ENCODE measurements at places on chromosomes 12 and 14.

DNA sequence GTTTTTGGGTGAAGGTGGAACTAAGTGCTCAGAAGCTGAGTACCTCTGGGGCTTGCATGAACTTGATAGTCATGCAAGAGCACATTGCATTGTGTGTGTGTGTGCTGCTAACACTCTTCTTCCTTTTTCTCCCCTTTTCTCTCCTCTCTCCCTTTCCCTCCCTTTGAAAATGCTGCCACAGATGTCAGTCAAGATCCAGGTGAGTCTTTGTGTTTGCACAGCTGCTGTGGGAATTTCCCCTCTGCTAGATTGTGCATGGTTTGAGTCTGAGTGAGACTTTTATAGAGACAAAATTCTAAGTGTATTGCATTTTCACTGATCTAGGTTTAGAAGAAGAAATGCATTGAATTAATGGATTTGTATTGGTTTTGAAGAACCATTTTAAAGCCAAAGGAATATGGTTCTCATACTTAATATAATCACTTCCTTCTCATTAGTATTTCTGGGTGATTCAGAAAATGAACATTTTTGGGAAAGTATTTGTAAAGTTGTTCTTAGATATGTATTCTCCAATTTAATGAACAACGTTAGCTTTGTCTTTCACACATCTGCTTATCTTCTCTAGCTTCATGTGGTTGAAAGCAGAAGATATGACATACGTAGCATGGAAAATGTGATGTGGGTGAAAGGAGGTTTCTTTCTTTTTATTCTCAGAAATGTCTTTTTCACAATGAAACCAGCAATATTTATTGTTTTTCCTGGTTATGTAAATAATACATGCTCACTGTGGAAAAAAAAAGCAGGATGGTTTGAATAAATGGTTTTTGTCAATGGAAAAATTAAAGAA is 108.5 kb downstream of the NRXN3 start:
- DNase-seq: no peak

DNA sequence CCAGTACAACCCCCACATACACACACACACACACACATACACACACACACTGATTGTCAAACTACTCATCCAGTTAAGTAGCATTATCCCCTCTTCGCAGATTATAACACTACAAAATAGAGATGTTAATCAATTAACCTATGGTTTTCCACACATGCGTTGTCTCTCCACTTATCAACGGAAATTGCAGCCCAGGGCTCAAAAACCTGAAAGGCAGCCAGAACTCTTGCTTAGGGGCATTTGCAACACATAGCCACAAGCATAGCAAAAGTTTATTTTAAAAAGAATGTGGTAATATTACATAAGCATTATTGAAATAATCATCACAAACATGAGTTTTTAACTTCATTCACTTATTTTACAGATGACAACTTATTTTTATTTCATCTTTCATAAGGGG is 265.8 kb downstream of the SLC16A7 start:
- no peak for DNase-seq

- DNase-seq: no peak
Measured at GRCh38 chr12:116808113-116809105, 70.3 kb downstream of the RNFT2 start.

GRCh38 chr14:77868552-77869285 is 68.8 kb downstream of the ADCK1 start:
- DNase-seq: no peak

GRCh38 chr12:11929714-11930113 is 141.0 kb upstream of the BCL2L14 start:
- no peak for DNase-seq

DNA sequence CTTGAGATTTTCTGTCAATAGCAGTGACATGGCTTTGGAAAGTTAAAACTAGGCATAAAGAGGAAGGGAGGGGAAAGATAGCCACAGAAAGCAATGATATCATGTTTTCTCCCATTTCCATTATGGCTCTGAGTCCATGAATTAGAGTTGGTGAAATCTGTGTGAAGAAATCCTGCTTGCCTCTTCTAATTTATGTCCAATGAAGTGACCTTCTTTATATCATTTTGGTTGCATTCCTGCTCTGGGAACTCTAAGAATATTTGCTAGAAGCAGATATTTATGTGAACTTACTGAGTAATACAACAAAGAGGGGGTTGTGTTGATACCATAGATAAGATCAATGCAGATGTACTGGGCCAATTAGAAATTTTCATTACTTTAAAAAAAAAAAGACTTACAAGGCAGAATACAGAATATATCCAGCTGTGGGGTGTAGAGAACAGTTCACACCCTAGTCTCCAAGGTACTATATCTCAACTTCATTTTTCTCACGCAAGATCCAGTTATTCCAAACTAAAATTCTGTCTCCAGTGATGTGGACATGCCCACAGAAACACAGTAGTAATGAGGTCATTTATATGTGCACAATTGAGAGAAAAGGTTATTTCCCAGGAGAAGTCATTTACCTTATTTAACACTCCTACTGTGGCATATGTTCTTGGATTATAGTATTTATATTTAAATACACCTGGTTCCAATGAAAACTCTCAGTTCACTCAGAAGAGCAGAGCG is 51.5 kb upstream of the KCNJ8 start:
- no peak for DNase-seq

- DNase-seq: no peak
Measured at GRCh38 chr12:62530596-62530995, 64.0 kb downstream of the MON2 start.

- DNase-seq: no peak
Measured at GRCh38 chr12:51626629-51627028, 35.6 kb downstream of the SCN8A start.

DNA sequence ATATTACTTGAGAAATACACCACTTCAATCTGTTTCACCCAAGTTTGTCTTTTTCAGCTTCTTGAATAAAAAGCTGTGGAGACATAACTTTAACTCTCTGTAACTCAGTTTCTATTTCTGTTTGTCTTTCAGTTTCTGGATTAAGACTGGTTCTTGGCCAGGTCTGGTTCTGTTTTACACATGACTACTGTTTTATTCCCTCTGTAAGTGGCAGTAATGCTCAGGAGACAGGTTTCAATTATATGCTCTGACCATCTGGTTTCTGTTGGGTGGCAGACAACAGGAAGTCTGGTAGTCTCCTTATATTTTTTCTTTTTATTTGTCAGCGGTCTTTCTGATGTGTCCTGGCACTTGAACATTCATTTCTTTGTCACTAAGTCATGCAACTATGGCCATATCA is 102.9 kb downstream of the RPS29 start:
- DNase-seq: no peak

- DNase-seq: no peak
Measured at GRCh38 chr14:70186900-70187451, 1.8 kb downstream of the SLC8A3 start.

DNA sequence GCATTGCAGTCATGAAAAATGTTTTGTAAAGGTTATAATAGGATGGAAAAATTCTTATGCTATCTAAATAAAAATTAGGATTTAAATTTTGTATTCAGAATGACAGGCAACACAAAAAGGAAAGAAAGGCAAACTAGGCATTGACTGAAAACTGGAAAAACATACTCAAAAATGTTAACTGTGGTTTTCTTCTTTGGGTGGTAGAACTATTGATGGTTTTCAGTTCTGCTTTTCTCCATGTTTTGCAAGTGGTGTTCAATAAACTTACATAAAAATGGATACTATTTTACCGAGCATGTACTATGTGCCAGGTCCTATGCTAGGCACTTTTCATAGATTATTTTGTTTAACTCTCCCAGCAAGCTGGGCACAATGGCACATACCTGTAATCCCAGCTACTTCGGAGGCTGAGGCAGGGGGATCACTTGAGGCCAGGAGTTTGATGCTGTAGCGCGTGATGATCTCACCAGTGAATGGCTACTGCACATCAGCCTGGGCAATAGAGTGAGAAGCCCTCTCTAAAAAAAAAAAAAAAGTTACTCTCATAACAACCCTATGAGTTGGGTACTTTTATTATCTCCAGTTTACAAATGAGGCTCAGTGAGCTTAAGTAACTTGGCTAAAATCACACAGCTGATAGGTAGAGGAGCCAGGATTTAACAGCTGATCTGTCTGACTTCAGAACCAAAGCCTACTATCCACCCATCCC is 26.3 kb upstream of the TCP11L2 start:
- no peak for DNase-seq

- no peak for DNase-seq
Measured at GRCh38 chr14:99717682-99718013, 33.5 kb downstream of the CYP46A1 start.

GRCh38 chr14:45650754-45651153 is 397.8 kb upstream of the MIS18BP1 start:
- no peak for DNase-seq

DNA sequence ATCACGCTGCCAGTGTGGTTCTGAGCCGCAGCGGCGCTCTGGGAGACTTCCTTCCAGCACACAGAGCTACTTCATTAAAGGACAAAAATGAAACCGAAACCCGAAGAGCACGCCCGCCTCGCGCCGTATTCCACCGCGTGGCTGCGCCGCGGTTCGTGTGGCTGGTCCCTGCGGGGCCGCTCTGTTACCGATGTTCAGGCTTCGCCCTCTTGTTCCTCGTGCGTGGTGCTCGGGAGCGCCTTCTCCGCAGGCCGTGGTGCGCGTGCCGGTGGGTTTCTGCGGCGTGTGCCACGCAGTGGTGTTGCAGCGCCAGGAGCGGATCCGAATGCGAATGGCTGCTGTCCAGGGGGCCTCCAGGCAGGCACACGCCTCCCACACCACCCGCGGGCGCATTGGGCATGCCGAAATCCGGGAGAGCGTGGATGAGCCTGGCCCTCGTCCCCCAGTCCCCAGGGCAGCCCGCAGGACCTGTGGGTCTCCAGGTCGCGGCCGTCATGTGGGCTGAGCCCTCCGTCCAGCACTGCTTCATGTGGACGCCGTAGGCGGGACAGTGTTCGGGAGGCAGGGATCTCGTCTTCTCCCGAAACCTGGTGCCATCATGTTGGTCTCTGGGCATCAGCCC is 91.2 kb downstream of the ADGRD1 start:
- DNase-seq: no peak

GRCh38 chr12:800401-800800 is 48.0 kb downstream of the WNK1 start:
- no peak for DNase-seq

GRCh38 chr12:92297932-92298696 is 152.5 kb upstream of the BTG1 start:
- no peak for DNase-seq

DNA sequence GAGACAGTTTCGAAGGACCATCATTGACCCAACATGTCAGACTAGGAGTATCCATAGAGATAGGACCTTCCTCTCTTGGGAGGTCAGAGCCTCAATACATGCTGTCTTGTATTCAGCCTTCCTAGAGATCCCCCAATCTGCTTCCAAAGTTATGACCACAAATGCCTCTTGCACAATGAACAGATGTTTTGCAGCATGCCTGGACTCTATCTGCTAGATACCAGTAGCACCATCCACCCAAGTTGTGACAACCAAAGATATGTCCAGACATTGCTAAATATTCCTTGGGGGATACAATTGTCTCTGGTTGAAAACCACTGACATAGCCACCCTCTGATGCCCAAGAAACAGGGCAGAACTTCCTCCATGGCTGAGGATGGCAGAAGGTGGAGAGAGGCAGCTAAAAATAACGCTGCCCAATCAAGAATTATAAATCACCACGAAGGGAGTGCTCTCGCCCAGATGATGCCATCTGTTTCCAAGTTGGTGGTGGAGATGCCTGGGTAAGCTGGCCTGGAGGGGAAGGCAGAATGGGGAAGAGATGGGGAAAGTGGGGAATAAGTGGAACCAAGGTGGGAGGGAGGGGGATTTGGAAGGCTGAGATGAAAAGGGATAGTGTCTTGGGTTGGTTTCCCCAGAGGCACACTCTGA is 42.9 kb upstream of the NOS1 start:
- no peak for DNase-seq

- no peak for DNase-seq
Measured at GRCh38 chr14:93375673-93376156, 28.7 kb downstream of the COX8C start.

GRCh38 chr12:124636138-124636978 is 68.9 kb upstream of the NCOR2 start:
- no peak for DNase-seq

DNA sequence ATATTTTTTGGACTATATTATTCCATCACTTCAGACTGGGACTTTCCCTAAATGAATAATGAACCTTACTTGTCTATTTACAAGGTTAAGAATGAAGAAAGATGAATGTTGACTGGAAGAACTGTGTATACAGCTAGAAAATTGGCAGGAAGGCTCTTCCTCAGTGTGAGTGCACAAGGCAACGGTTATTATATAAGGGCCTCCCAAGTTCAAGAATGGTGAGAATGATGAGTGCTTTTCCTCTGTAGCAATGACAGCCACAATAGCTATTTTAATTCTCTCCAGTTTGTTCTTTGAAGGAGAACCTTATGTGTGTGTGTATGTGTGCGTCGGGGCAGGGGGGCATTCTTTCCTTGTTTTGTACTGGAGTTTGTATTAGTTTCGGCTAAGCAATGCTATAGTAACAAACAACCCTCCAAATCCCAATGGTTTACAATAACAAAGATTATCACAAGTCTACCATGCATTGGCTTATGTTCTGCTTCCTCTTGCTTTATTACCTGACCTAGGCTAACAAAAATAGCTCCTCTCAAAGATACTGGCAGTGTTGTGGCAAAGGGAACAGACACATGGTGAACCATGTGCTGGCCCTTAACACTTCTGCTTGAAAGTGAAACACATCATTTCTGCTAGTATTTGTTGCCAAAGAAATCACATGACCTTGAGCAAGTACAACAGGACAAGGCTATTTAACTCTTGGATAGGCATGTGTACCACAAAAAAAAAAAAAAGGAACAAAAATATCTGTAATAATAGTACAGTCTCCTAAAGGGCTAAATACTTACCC is 139.5 kb downstream of the RMST start:
- DNase-seq: no peak

- DNase-seq: no peak
Measured at GRCh38 chr14:72549026-72549425, 344.9 kb downstream of the DPF3 start.

DNA sequence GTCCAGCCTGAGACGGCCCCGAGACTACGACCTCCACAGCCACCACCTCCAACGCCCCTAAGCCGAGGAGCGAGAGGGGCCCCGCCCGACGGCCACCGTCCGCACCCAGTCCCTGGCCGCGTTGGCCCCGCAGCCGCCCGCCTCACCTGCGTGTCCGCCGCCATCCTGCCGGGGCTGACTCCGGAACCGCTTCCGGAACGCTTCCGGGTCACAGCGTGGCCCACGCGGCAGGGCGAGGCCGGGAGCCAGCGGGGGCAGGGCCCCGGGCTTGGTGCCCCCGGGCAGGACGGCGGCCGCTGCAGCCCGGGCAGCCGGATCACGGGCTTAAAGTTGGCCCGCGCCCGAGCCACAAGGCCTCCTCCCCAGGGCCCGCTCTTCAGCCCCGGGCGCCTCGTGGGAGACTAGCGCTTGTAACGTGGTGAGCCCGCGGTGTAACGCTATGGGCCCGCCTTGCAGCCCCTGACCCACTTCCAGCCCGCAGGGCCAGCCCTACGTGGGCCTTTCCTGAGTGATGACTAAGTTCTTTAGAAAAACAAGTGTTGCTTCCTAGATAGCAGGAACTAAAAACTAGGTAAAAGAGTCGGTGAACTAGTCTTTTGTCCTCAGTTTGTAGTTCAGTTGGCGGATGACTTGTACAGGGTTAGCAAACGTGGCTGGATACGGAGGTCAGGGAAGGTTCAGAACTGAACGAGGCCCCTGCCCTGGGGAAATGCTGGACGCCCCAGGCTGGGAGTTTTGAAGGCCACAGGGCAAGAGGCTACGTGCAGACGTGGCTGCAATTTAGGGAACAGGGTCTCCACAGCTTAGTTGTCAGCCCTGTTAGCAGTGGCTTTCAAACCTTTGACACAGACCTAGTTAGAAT is at the start of gene GCN1:
TSS of gene GCN1 (minus strand) at position 182 of the 862 bp plus-strand sequence. CDS start at position 164, 18 bp downstream.
- peak; percentile 90 for DNase-seq

- DNase-seq: no peak
Measured at GRCh38 chr12:46368684-46369083, 3.9 kb downstream of the SLC38A2 start.

- no peak for DNase-seq
Measured at GRCh38 chr12:8018666-8019581, 13.6 kb upstream of the FOXJ2 start.
